ENCODE measurements at places on chromosomes 5 and 9.

GRCh38 chr9:91246846-91247245, 114.9 kb downstream of the AUH start:
- peak; percentile 27 for DNase-seq

DNA sequence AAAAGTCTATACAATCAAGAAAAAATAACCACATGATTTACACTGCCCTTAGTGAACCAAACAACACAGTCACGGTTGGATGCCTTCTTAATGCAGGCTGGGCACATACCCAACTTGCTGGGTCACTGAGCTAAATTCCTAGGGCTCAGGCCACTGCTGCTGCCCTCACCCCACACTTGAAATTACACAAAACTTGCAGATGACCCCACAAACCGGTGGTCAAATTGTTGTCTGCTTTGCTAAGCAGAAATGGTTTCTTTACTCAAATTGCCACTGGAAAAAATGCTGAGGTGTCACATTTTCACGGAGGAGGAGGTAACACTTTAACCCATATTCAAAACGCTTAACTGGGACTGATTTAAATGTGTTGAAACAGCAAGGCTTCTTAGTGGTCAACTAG, 62.4 kb downstream of the HMHB1 start:
- DNase-seq: no peak

DNA sequence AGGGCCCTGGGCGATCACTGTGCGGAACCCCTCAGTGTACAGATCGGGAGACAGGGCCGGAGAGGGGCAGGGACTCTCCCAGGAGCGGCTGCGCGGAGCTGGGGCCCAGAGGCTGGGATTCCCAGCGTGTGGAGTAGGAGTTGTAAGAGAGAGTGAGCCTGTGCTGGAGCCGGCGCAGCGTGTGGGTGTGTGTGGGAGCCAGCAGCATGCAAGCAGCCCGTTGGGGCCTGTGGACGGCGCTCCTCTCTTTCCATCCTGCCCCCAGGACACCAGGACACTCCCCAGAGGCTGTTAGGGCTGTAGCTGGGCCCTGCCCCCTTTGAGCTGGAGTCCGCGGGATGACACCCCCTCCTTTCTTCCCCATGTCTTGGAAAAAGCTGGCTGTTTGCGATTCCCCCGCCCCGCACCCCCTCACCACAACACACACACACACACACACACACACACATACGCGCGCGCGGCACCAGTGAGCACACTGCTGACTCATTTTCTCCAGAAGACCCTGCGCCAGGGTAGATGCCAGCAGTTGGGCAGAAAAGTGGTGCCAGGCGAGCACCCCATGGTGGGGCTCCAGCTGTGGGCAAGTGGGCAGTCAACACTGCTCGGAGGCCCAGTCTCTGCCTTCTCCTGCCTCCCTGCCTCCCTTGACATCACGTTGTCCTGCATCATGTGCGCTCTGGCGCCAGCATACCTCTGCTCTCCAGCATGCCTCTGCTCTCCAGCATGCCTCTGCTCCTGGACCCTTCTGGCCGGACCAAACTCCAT, 1.5 kb downstream of the COL27A1 start:
- DNase-seq: peak; percentile 80

DNA sequence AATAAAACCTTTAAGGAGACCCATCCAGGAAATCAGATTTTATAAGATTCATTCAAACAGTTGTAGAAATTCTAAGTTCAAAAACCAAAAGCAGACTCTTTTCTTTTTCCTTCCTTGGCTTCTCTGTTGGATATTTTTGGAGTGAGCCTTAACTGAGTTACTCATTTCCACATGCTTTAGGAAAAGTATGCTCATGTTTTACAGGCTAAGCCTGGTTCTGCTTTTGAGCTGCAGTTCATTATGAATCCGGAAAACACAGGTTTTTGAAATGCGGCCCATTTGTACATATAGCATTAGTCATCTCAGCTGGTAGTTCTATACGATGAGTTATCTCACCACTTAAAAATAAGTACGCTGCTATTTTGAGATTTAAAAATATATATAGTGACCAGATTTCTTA, 156.6 kb upstream of the DMRT1 start:
- peak; percentile 87 for DNase-seq

GRCh38 chr9:127308652-127309434, 44.3 kb downstream of the GARNL3 start:
- DNase-seq: peak; percentile 67

DNA sequence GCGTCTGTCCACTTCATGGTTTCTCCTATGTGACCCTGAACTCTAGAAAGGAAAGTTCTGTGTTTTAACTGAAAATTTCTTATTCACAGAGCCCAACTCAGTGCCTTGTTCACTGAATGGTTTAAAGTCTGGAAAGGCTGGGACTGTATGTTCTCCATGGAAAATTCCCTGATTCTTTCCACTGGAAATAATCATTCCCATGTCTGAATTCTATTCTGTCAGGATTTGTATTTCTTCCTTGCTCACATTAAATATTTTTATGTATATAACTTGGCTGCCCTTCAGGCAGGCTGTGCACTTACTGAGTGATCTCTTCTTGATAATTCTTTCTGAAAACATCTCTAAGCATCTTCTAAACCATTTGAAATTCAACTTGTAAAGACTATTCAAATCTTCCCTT, 1126.9 kb upstream of the DMAC1 start:
- no peak for DNase-seq

- DNase-seq: peak; percentile 31
Measured at GRCh38 chr5:111834926-111835599, 78.1 kb upstream of the NREP start.

DNA sequence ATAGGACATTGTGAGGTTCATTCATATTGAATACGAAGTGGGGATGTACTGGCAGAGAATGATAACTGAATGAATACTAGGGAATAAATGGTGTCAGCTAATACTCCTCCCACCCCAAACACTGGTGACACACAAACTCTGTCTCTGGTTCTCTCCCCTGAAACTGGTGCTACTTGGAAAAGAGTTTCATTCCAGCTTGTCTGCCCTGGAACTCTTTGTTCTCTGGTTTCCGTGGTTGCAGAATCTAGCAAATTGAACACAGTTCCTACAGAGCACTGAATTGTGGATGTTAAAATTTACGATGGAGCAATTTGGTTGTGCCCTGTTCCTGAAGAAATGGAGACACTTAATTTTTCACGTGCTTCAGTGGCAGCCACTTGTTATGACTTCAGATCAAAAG, 181.7 kb downstream of the KCTD16 start:
- no peak for DNase-seq

DNA sequence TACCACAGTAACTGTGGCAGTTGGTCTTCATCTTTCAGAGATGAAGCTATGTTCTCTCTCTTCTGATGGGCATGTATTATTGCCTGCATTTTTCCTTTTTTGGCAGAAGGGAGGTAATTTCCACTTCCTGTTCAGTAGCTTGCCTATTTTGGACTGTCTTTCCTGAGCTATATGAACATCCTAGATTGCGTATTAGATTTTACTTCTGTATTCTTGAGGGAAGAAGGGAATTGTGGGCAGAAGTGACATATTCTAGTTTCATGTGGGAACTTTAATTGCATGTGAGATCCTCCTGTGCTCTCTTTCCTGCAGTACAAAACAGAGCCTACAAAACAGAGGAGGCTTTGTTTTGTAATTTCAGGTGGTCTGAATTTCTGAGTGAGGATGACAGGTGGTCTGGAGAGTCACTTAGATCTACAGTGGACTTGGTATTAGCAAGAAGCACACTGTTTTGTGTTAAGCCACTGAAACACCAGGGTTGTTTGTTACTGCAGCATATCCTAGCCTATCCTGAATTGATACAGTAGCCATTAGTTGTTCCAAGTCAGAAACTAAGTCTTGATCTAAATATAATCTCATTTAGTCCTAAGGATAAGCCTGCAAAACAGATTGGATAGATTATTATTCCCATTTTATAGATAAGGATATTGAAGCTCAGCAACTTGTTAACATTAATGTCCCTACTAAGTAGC, 68.1 kb downstream of the AOPEP start:
- DNase-seq: no peak

DNA sequence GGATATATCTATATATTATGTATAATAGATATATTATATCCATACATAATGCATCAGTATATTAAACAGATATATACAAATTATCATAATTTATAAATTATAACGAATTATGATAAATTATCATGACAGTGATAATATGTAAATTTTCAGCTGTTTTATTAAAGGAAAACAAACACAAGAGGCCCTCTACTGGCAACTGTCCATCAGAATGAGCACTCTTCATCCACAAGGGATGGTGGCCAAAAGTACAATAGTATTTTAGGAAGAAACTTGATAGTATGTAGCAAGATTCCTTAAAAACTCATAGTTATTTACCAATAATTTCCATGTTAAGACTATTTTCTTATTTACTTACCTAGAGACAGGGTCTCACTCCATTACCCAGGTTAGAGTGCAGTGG, 113.3 kb upstream of the LPAR1 start:
- DNase-seq: peak; percentile 28

GRCh38 chr9:119905724-119906123, 536.5 kb upstream of the BRINP1 start:
- DNase-seq: no peak

- peak; percentile 44 for DNase-seq
Measured at GRCh38 chr9:71349218-71349617, 227.8 kb upstream of the TRPM3 start.

GRCh38 chr9:16202221-16202620, 649.4 kb downstream of the CCDC171 start:
- no peak for DNase-seq

- no peak for DNase-seq
Measured at GRCh38 chr5:154141745-154142221, 48.8 kb upstream of the GALNT10 start.

DNA sequence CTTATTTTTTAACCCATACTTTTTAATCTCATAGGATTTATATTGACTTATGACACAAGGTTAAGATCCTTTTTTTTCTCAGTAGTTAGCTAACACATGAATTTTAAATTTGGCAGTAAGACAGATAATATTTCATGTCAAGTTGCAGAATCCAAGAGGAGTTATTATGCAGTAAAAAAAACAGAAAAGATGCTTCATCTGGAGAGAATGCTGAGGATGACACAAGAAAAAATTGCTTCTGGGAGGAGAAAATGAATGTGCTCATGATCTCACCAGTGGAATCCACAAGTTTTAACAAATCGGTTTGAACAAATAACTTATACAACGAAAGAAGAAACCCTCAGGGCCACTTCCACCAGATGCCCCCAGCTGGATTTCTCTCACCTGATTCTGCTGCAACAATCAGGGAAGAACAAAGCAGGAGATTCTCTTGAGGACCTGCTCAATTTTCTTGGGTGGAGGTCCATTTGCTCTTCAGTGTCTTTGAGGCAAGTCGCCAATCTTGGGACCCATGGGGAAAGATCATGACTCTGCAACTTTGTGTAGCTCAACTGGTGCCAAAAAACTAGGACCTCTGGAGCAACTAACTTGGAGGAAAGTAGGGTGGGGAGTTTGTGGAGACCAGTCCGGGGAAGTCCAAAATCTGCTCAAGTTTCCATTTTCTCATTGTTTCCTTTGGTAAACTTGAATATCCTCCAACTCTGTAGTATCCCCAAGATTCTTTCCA, 50.5 kb upstream of the TNFSF15 start:
- peak; percentile 83 for DNase-seq

GRCh38 chr5:75512383-75513074, 838 bp downstream of the POLK start:
- DNase-seq: peak; percentile 28

- DNase-seq: peak; percentile 77
Measured at GRCh38 chr9:78026416-78026815, 5.2 kb downstream of the GNAQ start.

GRCh38 chr9:89139455-89139854, 39.2 kb downstream of the SHC3 start:
- DNase-seq: no peak

- DNase-seq: peak; percentile 77
Measured at GRCh38 chr5:102922799-102923477, 167.8 kb downstream of the PAM start.

GRCh38 chr5:131413605-131414559, 150.0 kb downstream of the CDC42SE2 start:
- DNase-seq: peak; percentile 56

- peak; percentile 28 for DNase-seq
Measured at GRCh38 chr5:80686757-80687156, 32.0 kb upstream of the DHFR start.

DNA sequence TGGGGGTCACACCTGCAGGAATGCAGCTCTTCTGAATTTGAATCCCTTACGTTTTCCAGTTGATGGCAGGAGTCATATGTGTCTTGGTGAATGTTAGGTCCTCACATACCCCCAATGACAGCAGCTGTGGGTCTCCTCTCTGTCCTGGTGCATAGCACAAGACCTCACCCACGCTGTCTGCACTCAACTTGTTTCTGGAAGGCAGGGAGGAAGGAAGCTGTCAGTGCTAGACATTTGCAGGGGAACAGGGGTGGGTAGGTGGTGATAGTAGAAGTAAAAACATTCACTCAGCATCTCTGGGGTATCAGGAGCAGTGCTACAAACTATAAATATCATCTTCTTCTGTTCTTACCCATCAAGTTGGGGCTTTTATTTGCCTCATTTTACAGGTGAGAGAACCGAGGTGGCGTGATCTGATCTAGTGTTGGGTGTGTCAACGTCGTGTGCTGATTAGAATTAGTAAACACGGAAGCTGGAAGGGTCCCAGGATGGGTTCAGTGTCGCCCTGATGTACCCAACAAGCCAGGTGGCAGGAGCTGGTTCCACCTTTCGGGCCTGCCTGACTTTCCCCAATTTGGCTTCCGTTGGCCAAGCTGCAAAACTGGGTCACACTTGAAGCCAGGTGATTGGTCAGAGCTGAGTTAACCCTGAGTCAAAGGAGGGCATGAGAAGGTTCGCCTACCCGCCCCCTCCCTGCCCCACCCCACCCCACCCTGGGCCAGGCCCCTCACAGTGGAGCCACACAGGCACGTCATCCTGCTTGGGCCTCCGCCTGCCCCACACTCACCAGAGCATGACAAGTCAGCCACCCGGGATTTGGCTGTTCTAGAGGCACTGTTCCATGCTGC, 15.8 kb downstream of the ERGIC1 start:
- DNase-seq: peak; percentile 75

- DNase-seq: peak; percentile 37
Measured at GRCh38 chr5:61933787-61934626, 372.0 kb upstream of the KIF2A start.

- no peak for DNase-seq
Measured at GRCh38 chr5:14257995-14258403, 114.9 kb downstream of the TRIO start.

DNA sequence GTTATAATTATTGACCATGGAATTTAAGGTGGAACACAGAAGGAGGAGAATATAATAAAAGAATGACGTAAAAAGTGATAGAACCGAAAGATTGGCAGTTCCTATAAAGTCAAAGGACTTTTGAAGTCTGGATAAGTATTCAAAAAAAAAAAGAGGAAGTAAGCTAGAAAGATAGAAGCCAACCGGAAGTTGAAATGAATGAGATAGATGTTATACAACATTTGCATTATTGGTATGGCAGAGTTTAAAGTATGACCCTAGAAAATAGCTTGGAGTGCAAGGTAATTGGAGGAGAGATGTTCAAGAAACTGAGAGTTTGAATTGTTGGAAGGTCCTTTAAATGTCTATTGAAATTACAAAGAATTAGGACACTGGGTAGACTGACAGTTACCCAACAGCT, 293.6 kb downstream of the FER start:
- DNase-seq: no peak

- peak; percentile 54 for DNase-seq
Measured at GRCh38 chr5:10111571-10111970, 138.1 kb downstream of the ATPSCKMT start.

GRCh38 chr9:105119156-105119555, 125.3 kb upstream of the SLC44A1 start:
- DNase-seq: no peak
